ENCODE measurements at places on chromosomes 7 and 10.

GRCh38 chr7:17152721-17153120 is 145.7 kb upstream of the AHR start:
- DNase-seq = no peak

DNA sequence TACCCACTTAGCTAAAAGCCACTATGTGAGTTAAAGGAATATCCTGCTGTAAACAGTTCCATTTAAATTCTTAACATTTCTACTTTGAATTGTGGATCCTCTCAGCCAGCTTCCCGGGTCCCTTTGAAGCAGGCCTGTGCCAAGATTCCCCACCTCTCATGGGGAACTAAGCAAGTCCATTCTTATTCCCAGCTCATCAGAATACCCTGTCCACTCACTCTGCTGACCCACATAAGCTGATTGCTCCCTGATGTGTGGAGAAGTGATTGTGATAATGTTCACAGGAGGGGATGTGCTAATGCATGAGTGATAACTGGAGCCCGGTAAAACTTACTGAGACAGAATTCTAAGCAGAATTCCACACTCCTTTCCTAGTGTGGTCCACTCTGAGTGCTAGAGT is 709.7 kb downstream of the CNTNAP2 start:
- DNase-seq = no peak

DNA sequence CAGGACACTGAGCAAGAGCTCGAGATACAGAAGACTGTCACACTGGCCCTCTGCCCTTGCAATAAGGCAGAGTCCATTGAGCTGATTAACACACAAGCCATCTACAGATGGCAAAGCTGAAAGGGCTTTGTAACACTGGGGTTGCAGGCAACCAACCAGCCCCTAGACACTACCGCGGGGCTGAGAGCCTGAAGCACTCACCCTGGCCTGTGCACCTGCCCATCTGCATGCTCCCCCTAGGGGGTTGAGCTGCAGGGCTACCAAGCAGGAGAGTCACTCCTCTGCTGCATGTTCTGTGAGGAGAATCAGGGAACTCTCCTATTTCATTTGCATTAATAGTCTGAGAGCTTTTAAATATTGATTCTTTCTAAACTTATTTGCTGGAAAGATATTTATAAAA is 128.1 kb upstream of the VIPR2 start:
- no peak for DNase-seq

- DNase-seq = no peak
These were observed 219.0 kb upstream of the MEOX2 start for GRCh38 chr7:15905251-15906040.

DNA sequence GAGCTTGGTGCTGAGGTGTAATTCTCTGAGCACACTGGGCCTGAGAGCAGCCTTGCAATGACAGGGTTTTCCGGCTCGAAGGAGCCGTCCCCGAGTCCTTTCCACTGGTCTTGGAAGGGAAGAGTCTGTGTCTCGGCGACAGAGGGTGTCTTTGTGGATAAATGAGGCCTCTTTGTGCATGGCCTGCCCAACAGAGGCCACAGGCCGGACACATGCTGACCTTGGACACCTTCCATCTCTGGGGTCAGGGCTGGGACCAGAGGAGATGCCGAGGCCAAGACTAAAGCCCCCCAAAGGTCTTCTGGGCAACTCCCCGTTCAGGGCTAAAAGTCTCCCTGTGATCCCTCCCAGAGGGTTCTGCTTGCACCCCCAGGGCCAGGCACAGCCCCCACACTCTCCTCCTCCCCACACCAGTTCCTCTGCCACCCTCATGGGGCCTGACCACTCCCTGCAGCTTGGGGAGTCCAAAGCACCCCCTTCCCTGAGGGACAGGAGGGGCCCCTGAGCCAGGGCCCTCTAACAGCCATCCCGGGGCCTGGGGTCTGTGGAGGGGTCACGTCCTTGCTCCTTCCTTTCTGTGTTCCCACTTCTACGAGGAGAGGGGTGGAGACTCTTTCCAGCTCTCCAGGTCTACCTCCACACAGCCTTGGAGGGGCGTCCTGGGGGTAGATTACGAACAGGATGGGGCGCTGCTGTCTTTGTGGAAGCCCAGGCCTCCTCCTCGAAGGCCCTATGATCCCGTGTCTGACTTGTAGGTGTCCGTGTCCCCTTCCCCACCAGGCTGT is 130.6 kb upstream of the FAM20C start:
- DNase-seq = no peak

- no peak for DNase-seq
These were observed 168.9 kb downstream of the NRF1 start for GRCh38 chr7:129780257-129780973.

DNA sequence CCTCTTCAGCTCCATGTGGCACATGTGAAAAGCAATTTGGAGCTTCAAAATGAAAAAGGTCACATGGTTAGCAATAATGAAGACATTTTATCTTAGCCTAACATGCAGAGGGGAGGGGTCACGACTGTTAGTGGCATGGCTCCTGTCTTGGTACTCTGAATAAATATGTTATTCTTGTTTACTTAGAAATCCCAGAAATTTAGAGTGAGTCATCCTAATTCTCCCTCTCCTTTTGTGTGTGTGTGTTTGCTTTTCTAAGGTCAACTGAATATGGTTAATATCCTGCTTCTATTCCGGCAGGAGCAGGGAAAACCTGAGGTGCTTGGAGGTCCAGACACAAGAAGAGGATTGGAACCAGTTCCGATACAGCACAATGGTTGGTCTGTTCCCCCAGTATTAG is 17.6 kb downstream of the BCCIP start:
- DNase-seq = no peak

DNA sequence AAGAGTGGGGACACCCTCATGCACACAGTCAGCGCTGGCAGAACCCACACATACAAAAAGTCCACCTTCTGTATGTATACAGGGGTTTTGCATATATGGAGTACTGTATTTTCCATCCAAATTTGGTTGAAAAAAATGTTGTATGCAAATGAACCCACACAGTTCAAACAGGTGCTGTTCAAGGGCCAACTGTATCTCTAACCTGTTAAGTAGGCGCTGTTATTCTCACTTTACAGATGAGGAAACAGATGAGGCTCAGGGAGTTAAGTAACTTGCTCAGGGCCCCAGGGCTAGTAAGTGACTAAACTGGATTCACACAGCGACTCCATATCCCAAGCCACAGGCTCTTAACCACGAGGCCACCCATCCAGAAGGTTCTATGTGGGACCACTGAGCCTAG is 69.9 kb downstream of the C10orf105 start:
- DNase-seq = no peak
